ENCODE measurements at places on chromosomes 12 and 14. TPM values are rescaled to one million over a fixed set of nuclear protein-coding genes. Genes with fewer than 3 reads are reported as not detected.

DNA sequence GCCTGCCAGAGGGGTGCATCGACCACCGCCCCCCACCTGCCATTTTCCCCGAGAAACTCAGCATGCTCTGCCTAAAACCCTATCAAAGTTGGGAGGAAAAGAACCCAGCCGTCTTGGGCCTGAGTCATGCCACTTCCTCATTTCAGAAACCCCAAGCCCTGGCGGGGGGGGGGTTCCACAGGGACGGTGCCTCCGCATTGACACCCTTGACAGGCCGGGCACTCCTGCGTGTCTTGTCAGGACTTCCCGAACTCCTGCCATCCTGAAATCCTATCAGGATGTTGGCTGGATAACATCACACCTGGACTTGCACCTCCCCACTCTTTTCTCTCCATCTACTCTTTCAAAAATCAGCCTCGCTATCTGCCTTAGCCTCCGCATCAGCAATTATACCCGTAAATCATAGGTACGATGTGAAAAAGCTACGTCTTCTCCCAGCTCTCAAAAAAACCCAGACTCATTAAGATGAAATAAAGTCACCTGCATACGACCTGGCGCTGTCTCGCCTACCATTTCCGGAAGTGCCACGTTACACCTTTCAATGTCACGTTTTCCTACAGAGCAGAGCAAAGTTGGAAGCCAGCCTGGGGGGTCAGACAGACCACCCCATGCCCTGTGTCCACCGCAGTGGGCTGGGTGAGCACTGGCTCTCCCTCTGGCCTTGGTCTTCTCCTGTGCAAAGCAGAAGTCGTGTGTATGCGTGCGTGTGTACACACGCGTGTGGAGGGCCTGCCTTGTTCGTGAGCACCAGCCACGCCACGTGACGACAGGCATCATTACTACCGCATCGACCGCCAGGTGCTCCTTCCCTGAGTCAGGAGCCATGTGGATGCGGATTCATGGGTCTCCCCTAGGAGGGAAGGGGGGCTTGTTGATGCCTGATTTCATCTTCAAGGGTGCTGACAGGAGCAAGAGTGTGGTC is 96.7 kb downstream of the RFLNA start:
- DNase-seq = no peak
- H3K27me3 ChIP-seq = no peaks in the 10 kb centered on the region
- no peak overlapping the region for H3K27ac ChIP-seq
- H3K36me3 ChIP-seq = peaks cover 19% of the 10 kb centered on the region
- H3K4me1 ChIP-seq = no peaks in the 10 kb centered on the region

POLR3B gene
- total RNA-seq = 13.4 TPM

DNA sequence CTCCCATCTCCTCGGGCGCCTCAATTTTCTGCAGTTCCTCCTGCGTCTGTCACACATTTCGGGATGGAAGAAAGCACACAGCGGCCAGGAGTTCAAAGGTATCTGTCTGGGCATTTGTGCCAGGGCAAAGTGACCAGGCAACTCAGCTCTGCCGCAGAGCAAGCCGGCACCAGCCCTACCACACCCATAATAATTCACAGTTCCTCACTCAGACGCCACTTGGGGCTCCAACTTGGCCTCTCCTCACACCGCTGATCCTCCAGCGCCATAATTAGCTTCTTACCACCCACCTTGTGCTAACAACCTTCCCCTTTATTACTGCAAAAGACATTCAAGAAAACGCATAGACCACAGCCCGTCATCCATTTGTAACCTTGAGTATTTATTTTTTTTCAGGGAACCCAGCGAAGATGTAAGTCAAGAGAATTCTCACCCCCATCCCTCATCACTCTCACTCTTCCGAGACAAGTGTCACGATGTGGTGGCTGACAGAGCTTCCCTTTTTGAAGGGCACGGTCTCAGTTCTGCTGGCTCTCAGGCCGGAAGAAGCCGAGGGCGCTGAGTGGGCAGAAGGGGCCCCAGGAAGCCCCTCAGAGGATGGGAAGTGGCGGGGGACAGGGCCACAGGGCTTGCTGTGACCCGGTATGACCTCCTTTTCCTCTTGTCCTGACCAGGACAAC is 25.2 kb upstream of the NCOR2 start:
- H3K4me1 ChIP-seq = no peaks in the 10 kb centered on the region
- H3K27ac ChIP-seq = no peak overlapping the region
- DNase-seq = no peak
- H3K27me3 ChIP-seq = no peaks in the 10 kb centered on the region

KRT82 gene
- total RNA-seq = not detected
